ENCODE measurements at places on chromosomes 4 and X. TPM values are rescaled to one million over a fixed set of nuclear protein-coding genes. Genes with fewer than 3 reads are reported as not detected.
A peak's percentile ranks its signal among the peaks of the same experiment; 100 is the strongest.

GRCh38 chr4:51842554-51843308 lies at the start of gene DCUN1D4:
Gene DCUN1D4 (plus strand): TSS chr4:51843153. CDS start chr4:51843243, 90 bp downstream.
- peak; percentile 100 for DNase-seq
- H3K4me3 ChIP-seq = peak within 1 kb of the TSS; percentile 88

DNA sequence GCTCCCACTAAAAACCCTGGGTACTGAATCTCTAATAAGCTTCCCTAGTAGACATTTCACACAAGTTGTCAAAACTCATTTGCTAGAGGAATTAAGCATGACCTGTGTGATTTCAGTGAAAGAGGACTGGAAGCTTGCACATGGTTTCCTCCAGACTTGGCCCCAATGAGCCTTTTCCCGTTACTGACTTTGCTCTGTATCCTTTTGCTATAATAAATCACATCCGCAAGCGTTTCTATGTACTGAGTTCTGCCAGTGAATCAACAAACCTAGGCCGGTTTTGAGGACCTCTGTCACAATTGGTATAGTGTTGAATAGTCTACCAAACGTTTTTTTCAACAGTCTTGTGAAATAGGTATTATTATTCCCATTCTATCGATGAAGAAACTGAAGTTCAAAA lies 8.2 kb downstream of the ATP11C start:
- H3K4me1 ChIP-seq = peaks cover 4% of the 10 kb centered on the region
- no peaks in the 10 kb centered on the region for H3K27me3 ChIP-seq
- no peak overlapping the region for H3K4me3 ChIP-seq
- H3K27ac ChIP-seq = no peak overlapping the region
- DNase-seq = no peak

DNA sequence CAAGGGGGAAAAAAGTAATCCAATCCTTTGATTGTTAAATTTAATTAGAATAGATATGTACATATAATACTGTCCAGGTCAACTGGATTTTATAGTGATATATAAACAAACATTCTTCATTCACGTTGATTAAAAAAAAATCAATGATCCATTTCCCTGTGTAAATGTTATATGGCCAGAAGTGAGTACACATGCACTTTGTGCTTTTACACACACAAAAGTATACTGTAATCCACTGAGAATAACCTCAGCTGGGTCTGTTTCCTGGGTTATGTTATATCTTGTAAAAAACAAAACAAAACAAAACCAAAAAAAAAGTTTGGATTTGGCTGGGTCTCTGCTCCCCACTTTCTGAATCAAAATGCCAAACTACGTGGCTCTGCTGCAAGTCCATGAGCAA lies 51.7 kb downstream of the WFS1 start:
- H3K4me3 ChIP-seq = no peak overlapping the region
- peaks cover 4% of the 10 kb centered on the region for H3K4me1 ChIP-seq
- peaks cover 13% of the 10 kb centered on the region for H3K36me3 ChIP-seq
- peaks cover 7% of the 10 kb centered on the region for H3K27me3 ChIP-seq

- H3K4me3 ChIP-seq = peak overlapping the region; percentile 56
- H3K4me1 ChIP-seq = peaks cover 1% of the 10 kb centered on the region
- H3K27me3 ChIP-seq = peaks cover 18% of the 10 kb centered on the region
- H3K36me3 ChIP-seq = no peaks in the 10 kb centered on the region
- H3K27ac ChIP-seq = no peak overlapping the region
These were observed 2.6 kb upstream of the LRAT start for GRCh38 chr4:154741131-154741665.

DNA sequence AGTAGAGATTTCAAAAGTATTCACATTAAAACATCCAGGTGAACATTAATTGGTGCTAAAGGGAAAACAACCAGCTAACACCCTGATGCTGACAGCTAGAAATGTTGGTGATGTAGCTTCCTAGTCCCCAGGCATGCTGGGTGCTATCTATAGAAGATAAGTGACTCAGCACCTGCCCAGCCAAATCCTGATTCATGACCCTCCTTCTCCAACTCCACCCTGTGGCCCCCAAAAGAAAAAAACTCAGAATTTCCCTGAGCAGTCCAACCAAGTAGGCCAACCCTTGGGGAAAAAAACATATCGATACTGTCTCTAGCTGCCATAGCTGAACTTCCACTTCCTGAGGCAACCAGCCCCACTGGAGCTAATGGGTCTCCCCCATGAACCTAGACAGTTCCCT lies 197.6 kb upstream of the KLF3 start:
- no peak overlapping the region for H3K27ac ChIP-seq
- H3K4me3 ChIP-seq = no peak overlapping the region
- no peaks in the 10 kb centered on the region for H3K4me1 ChIP-seq

DNA sequence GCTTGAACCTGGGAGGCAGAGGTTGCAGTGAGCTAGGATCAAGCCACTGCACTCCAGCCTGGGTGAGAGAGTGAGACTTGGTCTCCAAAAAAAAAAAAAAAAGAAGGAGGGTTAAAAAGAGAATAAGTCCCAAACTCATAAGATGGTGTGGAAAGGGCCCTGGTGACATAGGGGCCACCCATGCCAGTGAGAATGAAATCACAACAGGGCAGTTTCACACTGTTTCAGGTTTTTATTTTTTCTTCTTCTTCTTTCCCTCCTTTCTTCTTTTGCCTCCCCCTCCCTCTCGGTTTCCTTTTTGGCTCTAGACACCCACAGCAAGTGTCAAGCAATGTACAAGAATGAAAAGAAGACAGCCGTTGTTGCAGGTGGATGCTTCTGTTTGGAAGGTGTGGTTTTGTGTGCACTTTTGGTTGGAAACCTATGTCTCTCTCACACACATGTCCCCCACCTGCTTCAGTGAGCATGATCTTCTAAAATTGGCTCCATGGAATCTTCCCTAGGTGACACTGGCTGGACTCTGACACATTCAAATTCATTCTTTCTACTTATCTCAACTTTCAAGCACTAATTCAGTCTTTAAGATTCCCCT lies 14.4 kb upstream of the TLR8 start:
- no peak for DNase-seq
- no peaks in the 10 kb centered on the region for H3K27me3 ChIP-seq
- H3K4me1 ChIP-seq = no peaks in the 10 kb centered on the region
- no peak overlapping the region for H3K4me3 ChIP-seq
- H3K27ac ChIP-seq = no peak overlapping the region
- no peaks in the 10 kb centered on the region for H3K36me3 ChIP-seq

Gene BMX
- not detected for total RNA-seq

DNA sequence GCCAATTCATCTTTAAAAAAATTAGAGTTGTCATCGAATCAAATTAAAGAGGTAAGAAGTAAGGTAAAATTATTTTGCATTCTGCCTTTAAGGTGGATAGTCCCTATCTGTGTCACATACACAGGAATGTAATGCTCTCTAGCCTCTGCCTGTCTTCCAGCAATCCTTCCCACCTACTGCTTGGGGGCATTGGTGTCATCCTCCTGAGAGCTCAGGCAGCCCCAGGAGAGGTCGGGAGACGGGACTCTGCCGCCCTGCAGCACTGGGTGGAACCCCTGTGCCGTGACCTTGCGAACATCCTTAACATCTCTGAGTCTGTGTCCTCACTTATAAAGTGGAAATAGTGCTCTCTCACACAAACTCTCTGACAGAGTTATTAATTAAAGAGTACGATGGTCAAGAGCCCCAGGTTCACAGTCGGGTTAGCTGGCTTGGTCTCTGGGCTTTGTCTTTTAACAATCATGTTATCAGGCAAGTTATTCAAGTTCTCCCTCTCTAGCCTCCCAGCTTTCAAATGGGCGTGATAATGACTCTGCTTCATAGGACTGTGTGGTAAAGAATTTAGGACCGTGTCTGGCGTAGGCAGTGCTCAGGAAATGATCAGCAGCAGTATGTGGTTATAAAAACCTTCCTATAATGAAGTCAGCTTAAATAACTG lies 10.2 kb downstream of the TLR3 start:
- no peak overlapping the region for H3K4me3 ChIP-seq
- H3K4me1 ChIP-seq = peaks cover 4% of the 10 kb centered on the region
- DNase-seq = no peak
- no peaks in the 10 kb centered on the region for H3K36me3 ChIP-seq

DNA sequence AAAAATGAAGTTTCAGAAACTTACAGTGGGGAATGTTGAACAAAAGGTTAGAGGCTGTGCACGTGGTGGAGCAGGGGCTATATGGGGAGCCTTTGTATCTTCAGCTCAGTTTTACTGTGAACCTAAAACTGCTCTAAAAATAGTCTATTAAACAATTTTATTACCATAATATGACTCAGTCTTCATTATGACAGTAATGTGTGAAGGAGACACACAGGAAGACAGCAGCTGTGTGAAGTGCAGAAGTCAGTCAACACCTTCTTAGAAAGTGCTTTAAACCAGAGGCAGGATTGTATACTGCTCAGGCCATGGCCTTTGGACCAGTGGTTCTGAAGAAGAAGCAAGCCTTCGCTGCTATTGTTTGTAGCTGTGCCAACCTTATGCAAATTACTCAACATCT lies 89.7 kb downstream of the ARHGAP10 start:
- peaks cover 5% of the 10 kb centered on the region for H3K4me1 ChIP-seq
- peaks cover 1% of the 10 kb centered on the region for H3K27me3 ChIP-seq
- no peak overlapping the region for H3K4me3 ChIP-seq
- no peak overlapping the region for H3K27ac ChIP-seq
- no peaks in the 10 kb centered on the region for H3K36me3 ChIP-seq
- DNase-seq = no peak

DNA sequence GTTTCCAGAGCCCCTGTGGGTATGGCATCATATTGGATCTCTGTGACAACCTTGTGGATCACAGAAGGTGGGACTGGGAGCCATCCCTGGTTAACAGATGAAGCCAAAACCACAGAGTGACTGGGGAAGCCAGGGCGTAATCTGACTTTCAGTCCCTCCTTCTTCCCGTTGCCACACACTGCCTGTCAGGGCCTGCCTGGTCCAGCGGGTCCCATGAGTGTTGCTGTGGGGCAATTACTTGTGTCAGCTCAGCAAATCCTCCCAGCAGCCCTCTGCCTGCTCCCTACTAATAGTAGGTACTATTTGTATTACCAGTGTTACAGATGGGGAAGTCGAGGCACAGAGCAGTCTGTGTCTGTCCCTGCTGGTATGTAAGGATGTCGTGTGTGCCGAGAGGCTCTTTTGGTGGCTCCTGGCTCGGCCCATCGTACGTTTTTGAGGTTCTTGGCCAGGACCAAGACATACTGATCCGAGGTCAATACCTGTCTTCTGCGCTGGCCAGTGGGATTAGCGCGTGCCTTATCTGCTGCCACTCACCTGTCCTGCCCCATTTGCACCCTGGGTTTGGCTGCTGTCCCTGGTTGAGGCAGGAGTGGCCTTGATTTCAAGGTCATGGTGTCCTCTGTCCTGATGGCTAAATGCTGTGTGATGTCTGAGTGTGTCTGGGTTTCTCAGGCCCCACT lies 5.7 kb downstream of the NSG1 start:
- peaks cover 36% of the 10 kb centered on the region for H3K4me1 ChIP-seq
- DNase-seq = no peak
- H3K36me3 ChIP-seq = peaks cover 4% of the 10 kb centered on the region
- no peak overlapping the region for H3K27ac ChIP-seq
- H3K4me3 ChIP-seq = no peak overlapping the region
- H3K27me3 ChIP-seq = peaks cover 25% of the 10 kb centered on the region

GRCh38 chr4:18816228-18816895 lies 794.8 kb upstream of the LCORL start:
- no peak for DNase-seq
- H3K36me3 ChIP-seq = no peaks in the 10 kb centered on the region
- no peaks in the 10 kb centered on the region for H3K4me1 ChIP-seq
- H3K27me3 ChIP-seq = peaks cover 2% of the 10 kb centered on the region
- H3K27ac ChIP-seq = no peak overlapping the region

DNA sequence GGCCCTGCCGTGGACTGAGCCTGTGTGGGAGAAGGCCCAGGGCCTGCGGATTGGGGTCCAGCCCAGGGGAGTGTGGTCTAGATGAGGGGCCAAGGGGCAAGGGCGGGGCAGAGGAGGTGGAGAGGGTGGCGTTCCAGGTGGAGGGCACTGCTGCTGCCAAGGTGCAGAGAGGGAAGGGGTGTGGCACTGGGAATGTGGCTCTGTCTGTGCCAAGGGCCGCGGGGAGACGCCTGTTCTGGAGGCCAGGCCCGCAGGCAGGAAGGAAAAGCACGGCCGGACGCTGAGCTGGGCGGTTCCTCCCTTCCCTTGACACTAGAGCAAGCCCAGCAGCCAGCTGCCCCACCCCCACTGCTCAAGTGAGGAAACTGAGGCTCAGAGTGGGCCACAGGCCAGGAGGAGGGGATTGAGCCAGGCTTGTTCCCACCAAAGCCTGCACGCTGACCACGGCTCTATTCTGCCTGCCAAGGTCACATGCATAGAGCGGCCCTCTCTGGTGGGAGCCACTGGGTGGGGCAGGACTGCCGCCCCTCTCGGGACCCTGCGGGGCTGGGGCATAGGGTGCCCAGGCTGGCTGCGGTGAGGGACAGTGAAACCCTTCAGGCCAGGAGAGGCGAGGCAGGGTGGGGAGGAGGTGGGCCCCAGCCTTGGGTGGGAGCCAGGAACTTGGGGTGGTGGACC lies 13.0 kb downstream of the SH3BP2 start:
- no peak overlapping the region for H3K4me3 ChIP-seq
- no peak for DNase-seq
- H3K27ac ChIP-seq = no peak overlapping the region

DNA sequence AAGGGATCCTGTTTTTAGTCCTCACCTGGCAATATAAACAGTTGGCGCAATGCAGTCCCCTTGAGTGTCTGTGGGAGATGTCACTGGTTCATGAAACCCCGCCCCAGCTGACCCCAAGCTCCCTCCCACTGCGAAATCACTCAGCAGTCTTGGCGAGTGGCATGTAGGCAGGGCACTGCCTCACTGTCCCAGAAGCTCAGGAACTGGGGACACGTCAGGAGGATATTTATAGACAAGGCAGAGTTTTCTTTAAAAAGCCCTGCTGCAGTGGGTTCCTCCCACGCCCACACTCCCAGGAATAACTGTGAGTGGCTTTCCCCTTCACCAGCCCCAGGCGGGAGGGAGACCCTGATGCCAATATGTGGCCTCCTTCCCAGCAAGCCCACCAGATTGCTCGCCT lies 44.3 kb upstream of the PPP2R2C start:
- H3K36me3 ChIP-seq = peaks cover 16% of the 10 kb centered on the region
- no peak overlapping the region for H3K4me3 ChIP-seq
- peaks cover 1% of the 10 kb centered on the region for H3K27me3 ChIP-seq
- no peaks in the 10 kb centered on the region for H3K4me1 ChIP-seq
- DNase-seq = no peak
- H3K27ac ChIP-seq = no peak overlapping the region

DNA sequence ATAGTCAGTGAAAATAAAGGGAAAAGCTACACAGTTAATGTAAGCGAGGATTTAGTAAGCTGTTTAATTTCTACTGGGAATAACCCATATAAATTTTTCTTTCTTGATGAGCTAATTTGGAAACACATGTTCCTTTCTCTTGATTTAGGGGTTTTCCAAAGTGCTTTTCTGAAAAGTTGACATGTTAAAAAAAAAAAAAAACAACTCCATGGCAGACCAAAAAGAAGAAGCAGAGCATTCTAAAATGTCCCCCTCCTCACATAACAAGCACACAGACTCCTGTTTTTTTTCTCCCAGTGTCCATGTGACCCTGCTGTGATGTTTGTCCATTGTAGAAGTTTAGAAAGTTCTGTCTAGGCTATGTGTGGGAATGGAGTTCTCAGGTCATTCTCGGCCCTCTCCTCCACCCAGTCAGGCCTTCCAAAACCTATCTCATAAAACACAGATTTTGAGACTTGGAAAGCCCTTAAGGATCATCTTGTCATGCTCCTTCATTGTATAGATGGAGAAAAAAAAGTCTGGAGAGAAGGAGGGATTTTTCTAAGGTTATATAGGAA lies 792 bp downstream of the CLIC2 start:
- no peaks in the 10 kb centered on the region for H3K36me3 ChIP-seq
- no peak overlapping the region for H3K27ac ChIP-seq
- H3K27me3 ChIP-seq = no peaks in the 10 kb centered on the region
- no peak overlapping the region for H3K4me3 ChIP-seq

- H3K27me3 ChIP-seq = peaks cover 9% of the 10 kb centered on the region
- no peaks in the 10 kb centered on the region for H3K36me3 ChIP-seq
- no peak for DNase-seq
- H3K4me3 ChIP-seq = no peak overlapping the region
These were observed 97.8 kb downstream of the PPP2R2C start for GRCh38 chr4:6374575-6374974.
